ENCODE measurements at places on chromosomes 16 and 17. TPM values are rescaled to one million over a fixed set of nuclear protein-coding genes. Genes with fewer than 3 reads are reported as not detected.

Gene HS3ST4
- 12.5 TPM for total RNA-seq

DNA sequence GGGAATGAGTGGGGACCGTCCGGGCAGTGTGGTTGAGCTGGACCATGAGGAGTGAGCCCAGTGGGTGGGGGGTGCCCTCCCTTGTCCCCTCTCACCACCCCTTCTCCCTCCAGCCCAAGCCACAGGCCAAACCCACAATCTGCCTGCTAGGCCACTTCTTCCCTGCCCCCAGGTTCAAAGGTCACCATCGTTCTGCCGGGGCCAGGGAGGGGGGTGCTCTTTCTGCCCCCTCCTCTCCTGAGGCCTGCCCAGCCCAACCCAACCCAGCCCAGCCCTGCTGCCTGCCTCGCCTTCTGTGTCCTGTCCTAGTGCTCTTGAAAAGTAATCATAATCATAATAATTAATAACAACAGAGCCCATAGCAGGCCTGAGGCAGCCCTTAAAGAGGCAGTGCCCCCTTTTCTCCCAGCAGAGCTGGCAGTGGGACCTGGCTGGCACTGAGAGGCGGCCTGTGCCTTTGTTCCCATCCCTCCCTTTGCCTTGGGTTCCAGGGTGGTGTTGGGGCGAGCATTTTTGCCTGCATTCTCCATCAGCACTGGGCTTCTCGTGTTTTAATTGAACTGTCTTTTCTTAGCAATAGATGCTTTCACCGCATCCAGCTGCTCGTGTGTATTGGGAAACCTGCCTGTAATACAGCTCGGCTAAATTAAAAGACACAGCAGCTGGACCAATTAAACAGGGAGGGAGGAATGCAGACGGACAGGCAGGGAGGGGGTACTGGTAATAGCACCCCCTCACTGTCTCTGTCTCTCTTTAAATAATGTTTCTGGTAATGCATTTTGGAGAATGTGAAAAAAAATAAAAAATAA, 46.8 kb downstream of the SREBF1 start:
- no peak for DNase-seq

GRCh38 chr16:84004442-84004841, 36.4 kb downstream of the NECAB2 start:
- no peak for DNase-seq

DNA sequence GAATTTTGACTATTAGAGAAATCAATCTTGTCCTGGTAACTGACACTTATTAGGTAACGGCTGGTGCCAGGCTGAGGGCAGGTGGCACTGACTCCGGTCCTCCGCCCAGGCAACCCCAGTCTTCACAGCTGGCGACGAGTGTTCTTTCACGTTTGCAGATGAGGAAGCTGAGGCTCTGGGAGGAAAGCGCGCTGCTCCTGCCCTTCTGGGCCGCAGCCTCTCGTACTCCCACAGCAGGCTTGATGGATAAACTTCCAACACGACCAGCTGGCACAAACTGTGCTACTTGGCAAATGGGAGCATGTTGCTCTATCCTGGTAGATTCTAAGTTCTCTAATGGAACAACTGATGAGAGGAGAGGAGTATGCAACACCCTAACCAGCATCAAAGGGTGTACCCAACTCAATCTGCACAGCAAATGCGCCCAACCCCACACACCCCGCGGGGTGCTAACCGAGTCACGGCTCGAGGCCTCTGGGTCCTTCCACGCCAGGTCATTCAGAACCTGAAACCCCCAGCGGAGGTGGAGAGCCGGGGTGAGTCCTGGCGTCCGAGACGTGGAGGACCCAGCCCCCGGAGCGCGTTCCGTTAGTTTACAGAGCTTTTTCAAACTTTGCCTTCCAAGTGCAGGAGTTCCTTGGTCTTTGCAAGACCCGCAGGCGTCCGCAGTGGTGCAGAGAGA, 477 bp upstream of the SLC47A1 start:
- no peak for DNase-seq

Gene PFN1
- 53.0 TPM for total RNA-seq

GRCh38 chr17:19553036-19553435, 19.4 kb downstream of the SLC47A1 start:
- no peak for DNase-seq

DNA sequence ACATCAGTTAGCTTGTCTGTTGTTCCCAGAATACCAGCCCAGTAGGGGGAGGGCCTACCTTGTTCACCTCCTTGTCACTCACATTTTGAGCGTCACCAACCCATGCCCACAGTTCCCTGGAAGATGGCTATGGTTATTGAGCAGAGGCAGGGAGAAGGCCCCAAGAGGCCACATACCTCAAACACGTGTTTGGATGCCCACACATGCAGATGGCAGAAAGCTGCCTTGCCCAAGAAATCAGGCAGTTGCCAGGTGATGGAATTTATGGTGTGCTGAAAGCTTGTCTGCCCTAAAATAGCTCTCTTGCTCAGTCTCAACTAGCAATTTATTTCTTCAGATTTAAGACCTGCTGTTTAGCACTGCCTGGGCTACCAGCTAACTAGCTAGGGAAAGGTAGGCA, 16.5 kb upstream of the CMTM4 start:
- peak; percentile 36 for DNase-seq

- no peak for DNase-seq
These were observed 7.3 kb downstream of the CDK5R1 start for GRCh38 chr17:32493976-32494513.

Gene BCAS3
- total RNA-seq, result 50.8 TPM

Gene YPEL3
- 21.1 TPM for total RNA-seq

Gene SYNGR3
- 81.3 TPM for total RNA-seq

DNA sequence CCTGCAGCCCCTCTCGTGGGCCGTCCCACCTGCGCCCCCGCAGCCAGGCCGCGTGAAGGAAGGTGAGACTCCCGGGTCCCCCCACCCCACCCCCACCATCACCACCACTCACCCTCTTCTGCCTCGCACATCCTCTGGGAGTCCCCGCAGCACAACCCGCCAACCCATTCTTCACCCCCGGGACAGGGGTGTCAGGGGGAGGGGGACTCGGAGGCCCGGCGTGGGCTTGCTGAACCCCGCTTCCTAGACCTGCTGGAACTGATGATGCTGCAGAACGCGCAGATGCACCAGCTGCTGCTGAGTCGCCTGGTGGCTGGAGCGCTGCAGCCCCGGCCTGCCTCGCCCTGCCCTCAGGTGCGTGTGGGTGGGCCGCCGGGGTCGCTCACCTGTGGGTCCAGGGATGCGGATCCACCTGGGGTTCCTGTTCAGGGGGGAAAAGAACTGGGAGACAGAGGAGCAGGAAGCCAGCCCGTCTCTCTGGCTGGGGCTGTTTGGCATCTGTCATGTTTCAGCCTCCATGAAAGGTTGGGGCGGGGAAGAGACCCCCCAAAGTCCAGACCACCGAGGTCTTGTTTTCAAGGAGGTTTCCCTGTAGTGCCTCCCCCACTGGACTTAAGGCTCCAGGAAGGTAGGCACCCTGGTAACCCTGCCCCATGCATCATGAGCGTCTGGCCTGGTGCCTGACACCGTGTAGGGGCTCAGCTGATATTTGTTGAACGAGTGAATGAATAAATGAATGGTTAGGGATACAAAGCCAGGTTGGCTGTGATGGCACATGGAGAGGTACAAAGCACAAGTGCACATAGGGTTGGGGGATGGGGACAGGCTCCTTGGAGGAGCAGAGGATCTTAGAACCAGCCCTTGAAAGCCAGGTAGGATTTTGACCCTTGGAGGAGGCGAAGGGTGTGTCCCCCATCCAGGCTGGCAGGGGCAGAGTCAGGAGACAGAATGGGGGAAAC, 849 bp downstream of the PRR29 start:
- no peak for DNase-seq

GRCh38 chr17:65455972-65456343, 105.5 kb downstream of the AXIN2 start:
- DNase-seq, result no peak

DNA sequence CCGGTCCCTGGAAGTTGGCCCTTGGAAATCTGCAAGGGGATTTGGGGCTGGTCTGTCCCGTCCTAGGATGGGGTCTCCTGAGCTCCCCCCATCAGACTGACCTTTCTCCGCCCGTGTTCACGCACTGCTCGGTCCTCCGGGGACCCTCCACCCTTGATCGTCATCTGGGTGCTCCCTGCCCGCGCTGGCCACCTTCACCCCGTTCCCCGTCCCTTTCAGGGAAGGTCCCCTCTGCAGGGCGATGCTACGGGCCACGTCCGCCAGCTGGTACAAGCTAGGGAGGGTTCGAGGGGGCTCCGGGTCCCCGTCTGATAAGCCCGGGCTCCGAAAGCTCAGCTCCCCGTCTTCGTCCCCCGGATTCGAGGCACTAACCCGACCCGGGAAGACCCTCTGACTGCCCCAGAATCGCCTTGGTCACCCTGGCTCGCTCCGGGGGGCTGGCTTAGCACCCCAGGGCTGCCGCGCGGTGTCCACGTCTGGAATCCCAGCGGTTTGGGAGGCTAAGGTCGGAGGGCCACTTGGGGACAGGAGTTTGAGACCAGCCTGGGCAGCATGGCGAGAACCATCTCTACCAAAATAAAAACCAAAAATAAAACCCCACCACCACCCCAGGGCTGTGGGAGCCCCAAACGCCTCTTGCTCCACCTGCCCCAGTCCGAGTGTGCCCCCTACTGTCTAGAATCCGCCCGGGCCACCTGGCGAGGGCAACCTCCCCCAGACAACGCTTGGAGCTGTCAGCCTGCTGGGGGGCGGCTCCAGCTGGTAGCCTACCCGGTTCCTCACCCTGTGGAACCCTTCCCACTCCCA, 1.1 kb upstream of the SLC43A2 start:
- no peak for DNase-seq

Gene FN3K
- total RNA-seq, result 11.1 TPM

GRCh38 chr17:866568-867103, 84.5 kb downstream of the MRM3 start:
- DNase-seq, result no peak

DNA sequence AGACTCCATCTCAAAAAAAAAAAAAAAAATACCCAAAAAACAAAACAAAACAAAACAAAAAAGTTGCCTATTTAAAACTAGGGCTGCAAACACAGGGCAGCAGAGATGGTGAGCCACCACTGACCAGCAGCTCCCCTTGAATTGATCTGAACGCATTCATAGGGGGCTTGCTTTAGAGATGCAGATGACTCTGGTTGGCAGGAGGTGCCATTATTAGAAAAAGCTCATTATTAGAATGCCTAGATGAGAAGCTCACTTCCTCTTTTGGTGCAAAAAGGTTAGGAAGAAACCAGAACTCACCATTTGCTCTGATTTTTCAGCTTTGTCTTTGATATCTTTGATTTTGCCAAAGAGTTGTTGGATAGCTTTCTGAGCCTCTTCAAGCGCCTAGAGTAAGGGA, 53.1 kb downstream of the VPS53 start:
- DNase-seq, result no peak

GRCh38 chr16:30470632-30470995, 1.9 kb upstream of the ITGAL start:
- no peak for DNase-seq

Gene PRR29
- total RNA-seq, result 0.78 TPM

Gene TBX2
- 0.47 TPM for total RNA-seq

GRCh38 chr17:72458301-72458700, 337.5 kb downstream of the SOX9 start:
- no peak for DNase-seq

Gene CDK5RAP3
- total RNA-seq, result 61.6 TPM

- no peak for DNase-seq
These were observed 2.9 kb downstream of the PYCR1 start for GRCh38 chr17:81934098-81934757.

DNA sequence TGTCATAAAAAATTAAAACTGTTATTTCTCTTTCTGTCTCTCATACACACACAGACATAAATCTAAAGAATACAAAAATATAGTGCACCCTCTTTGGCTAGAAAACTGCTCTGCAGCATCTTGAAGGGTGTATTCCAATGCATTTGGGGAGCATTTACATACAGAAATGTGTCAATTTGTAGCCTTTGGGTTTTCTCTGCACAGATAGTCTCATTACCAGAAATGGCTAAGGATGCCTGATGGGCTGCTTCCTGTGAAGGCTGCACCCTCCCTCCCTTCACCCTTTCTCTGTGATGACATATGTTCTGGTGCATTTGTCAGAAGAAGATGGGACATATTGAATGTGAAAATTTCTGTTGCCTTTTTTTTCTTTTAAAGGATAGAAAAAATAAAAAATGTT, 1239.3 kb downstream of the CDH11 start:
- no peak for DNase-seq

GRCh38 chr17:38464251-38464722, 36.0 kb downstream of the ARHGAP23 start:
- DNase-seq, result peak; percentile 59

GRCh38 chr16:17358846-17359245, 111.9 kb downstream of the XYLT1 start:
- no peak for DNase-seq

- DNase-seq, result no peak
These were observed 1080.1 kb upstream of the RBFOX1 start for GRCh38 chr16:6252541-6252940.

Gene CD300E
- total RNA-seq, result 0.16 TPM

DNA sequence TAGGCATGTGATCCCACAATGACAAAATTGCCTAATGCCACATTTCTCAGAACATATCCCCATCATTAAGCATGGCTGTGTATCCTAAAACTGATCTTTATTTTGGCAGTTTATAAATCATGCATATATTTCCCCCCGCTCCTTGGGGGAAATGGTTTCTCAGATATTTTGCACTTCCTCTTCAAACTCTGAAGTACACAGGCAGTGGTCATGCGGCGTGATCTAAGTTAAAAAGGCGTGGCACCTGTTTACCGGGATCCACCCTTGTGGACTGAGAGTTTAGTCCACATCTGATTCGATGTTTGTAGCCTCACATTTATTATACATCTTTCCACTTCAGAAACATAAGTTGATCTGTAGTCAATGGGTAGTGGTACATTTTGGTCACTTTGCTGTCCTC, 51.4 kb downstream of the USP10 start:
- DNase-seq, result no peak

Gene RNF227
- 7.3 TPM for total RNA-seq

DNA sequence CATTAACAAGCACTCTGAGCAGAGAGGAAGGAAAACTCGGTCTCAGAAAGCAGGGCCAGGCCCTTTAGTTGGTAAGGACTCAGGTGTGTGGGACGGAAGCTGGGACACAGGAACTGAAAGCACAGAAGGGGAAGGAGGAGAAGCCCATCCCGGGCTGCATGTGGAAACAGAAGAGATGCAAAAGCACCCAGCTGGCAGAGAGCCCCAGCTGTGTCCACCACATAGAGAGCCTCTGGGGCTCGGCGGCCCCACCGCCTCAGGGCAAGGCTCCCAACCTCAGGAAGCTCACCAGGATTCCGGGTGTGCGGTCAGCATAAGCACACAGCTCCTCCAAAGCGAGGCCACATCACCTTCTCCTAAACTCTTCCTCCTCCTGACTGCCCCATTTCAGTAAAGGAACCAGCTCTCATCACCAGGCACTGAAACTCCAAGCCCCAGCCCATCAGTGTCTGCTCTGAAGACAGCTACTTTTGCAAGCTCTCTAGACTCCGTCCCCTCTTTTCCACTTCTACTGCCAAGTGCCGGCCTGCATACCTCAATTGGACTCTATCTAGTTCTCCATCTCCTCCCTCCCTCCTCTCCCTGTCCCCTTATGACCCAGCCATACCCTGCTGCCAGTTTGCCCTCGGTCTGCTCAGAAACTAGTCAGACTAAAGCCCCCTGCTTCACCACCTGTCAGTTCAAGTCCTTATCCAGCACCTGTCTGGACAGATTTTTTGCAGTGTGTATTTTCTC, 6.0 kb downstream of the ST3GAL2 start:
- DNase-seq, result no peak

Gene AATK
- total RNA-seq, result 10.1 TPM

GRCh38 chr17:55281649-55282378, 17.1 kb downstream of the HLF start:
- no peak for DNase-seq

GRCh38 chr17:49990921-49991320, 4.1 kb downstream of the DLX3 start:
- no peak for DNase-seq

Data from occipital lobe (tissue), 3 donors.